ENCODE measurements at places on chromosomes 12 and 14. TPM values are rescaled to one million over a fixed set of nuclear protein-coding genes. Genes with fewer than 3 reads are reported as not detected.

- DNase-seq = no peak
Measured at GRCh38 chr12:77339610-77340009, 274.2 kb upstream of the E2F7 start.

CACNA2D4 gene
- 1.1 TPM for total RNA-seq

GRCh38 chr14:92411941-92412340 lies 89.0 kb downstream of the SLC24A4 start:
- no peak for DNase-seq

DNA sequence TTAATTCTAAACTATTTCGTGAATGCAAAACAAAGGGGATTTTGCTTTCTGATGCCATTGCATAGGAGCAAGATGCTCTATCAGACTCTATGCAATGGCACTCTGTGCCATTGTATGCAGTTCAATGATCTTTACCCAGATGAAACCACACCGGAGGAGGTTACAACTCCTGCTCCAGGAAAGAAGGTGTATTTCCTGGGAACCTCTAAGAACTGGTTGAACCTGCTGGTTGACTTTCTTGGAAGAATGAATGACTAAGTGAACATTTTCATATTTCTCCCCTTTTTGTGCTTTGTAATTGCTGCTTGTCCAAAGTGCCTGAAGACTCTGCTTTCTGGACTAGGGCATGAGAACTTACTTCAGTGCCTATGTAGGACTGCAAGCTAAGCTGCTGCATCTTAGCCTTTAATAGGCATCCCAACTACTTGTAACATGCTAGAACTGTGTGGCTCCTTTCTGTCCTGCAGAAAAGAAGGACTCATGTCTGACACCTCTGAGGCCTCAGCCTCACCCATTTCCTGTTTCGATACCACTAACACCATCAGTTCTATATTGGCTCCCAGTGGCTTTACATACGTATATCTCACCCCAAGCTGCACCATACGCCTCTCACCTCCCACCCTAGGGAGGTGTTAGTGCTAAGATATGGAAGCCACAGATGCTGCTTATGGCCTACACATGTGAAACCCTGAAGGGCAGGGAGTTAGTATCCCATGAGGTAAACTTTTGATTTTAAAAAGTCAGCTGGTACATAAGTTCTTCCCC lies 193.5 kb upstream of the CNOT2 start:
- no peak for DNase-seq

DNA sequence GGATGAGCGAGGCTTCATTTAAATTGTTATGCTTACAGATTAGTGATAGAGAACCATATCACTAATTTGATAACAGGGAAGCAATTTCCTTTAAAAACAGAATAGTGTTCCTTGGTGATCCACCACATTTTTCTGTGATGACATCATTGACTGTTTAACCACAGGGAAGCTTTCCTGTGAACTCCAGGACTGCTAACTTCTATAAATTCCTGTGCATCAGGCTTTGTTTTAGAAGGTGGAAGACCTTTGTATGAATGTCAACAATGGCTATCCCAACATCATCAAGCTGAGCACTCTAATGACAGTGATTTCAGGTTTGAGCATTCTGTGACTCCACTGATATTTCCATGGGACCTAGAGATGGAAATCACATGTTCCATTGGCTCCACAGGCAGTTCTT lies 177.1 kb downstream of the RMST start:
- no peak for DNase-seq

RDH16 gene
- not detected for total RNA-seq

DNA sequence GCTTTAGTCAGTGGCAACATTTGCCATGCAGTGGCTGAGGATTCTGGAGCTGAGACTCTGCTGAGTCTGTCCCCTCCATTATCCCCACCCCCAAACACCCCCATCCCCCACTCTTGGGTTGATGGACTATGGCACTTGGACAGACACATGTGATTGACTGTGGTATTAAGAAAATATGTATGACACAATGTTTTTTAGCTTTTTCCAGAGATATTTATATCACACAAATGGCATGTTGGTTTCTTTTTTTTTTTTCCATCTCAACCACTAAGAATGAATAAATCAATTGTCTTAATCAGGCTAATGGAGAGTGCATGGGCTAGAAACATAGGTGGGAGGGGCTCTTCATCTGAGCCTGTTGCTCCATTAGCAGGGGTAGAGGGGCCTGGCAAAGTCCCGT lies 30.7 kb upstream of the MAP1LC3B2 start:
- DNase-seq = no peak

- DNase-seq = peak; percentile 45
Measured at GRCh38 chr12:57129321-57129842, 1.1 kb downstream of the LRP1 start.

RBMS2 gene
- total RNA-seq = 30.2 TPM

PTGER2 gene
- total RNA-seq = 0.76 TPM

GRCh38 chr14:79605849-79606248 lies 605.5 kb downstream of the DIO2 start:
- DNase-seq = no peak

DNA sequence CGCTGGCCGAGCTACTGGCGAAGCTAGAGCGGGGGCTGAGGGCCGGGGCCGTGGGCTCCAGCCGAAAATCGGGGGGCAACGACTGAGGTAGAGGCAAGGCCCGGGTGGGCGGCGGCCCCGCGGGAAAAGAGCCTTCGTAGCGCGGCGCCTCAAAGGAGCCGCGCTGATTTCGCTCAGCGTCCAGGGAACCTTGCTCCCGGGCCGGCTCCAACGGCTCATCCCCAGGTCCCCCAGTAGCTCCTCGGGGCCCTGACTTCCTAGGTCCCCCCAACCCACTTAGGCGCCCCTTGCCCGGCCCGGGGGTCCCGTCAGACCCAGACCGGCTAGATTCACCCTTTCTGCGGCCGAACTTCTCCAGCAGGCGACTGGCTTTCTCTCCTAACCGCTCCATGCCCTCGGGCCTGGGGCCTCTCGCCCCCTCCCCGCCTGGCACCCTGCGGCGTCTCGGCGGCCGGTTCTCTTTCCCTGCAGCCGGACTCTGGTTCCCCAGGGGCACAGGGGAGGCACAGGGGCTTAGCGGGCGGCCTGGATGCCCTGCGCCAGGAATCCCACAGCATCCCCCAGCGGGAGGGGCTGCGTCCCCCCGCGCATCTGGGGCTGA lies 375 bp downstream of the AJUBA start:
- no peak for DNase-seq

DNA sequence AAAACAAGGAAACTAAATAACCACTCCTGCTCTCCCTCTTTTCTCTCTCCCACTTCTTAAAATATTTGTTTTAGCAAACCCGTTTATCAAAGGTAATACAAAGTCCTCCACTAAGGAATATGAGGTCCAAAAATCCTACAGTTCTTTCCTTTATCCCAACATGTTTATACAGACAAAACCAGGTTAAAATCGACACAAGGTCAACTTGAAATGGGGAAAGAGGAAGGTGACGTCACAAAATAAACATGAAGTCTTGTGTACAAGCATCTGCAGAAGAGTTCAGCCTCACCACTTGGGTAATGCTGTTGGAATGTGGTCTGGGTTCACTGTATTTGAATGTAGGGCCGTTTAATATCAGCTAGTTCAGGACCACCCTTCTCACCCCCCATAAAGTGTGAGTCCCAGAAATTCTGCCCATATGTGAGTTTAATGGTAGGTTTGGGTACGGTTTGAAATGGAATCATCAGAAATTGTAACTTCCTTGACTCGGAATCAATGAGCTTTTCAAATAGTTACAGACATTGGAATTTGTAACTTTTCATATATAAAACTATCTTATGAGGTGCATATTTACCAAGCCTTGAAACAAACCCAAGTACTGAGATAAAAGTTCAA lies 120.0 kb upstream of the SLC38A2 start:
- no peak for DNase-seq

DNA sequence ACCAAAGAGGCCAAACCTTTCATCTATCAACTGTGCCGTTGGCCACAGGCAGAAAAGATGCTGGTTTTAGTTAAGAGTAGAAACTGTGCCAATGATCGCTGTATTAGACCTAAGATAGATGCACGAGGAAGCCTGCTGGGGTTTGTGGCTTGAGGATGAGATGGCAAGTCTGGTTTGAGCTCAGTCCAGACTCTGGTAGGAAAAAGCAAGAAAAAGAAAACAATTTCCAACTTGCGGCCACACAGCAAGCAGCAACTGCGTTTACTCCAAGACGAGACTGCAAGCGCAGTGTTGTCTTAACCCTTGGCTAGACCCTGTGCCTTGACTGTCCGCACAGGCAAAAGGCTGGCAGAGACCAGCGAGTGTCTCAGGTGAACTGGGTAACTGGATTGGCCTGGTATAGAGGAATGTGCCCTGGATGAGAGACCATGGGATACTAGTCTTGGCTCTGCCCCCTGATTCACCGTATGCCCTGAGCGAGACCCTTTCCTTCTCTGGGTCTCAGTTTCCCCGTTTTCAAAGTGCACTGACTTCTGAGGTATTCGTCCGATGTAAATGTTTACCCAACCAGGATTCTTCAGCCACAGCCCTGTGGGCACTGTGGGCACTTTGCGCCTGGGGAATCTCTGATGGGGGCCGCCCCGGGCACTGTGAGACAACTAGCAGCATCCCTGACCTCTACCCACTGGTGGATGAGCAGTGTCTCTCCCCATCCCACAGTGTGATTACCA lies 113.4 kb downstream of the DICER1 start:
- no peak for DNase-seq

GRCh38 chr12:43957732-43958372 lies 122.0 kb downstream of the TMEM117 start:
- no peak for DNase-seq

DNA sequence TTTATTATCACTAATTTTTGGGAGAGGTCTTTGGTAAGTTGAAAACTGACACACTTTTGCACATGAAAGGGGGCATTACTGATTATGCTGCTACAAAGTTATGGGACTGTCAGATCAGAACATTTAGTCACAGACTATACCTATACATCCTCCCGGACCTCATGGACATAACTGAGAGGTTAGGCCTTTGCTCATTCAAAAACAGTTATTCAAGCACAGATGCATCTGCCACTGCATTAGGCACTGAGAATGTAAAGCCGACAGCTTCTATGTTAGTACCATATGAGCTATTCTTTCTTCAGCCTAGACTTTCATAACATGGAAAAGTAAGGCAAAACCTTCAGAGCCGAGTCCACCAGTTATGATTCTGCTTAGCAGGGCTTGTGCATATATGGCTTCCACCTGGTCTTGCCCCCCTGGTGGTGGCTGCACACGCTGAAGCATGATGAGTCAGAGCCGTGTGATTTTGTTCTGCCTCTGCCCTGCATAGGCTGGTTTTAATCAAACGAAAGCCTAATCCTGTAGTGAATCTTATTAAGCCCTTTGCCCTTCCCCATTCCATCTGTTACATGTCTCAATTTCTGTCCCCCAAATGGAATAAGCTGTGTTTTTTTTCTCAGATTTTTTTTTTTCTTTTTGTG lies 21.8 kb upstream of the RNU6-8 start:
- DNase-seq = no peak

CIDEB gene
- total RNA-seq = 4.3 TPM

DNA sequence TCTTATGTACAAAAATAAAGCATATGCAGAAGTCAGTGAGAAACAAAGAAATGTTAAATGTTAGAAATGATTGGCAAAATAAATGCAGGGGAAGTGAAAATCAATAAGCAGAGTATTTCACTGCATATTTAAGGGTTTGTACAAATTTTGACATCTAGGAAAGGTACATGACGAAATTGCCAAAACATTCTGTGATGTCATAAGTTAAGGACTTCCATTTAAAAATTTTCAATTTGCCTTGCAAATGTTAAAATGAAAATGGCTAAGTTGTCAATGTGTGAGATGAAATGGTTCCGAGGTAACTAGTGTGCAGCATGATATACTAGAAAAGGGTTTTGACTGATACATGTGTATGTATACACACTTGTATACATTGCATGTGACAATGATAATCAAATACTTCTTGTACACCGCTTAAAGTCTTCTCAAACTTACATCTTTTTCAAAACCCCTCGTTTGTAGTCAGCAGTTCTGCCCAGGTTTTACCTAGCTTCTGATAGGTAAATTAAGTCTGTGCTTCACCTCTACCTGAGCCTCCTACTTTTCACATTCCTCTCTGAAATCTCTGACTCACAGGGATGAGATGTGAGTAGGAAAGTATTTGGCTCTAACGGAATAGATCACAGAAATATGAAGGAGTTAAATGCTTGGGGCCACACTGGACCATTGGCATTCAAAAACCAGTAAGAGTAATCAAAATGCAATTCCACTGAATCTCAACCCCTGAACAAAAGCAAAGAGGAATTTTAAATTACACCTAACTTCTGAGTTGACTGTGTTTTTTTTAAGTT lies 442.4 kb upstream of the FOXG1 start:
- DNase-seq = no peak

Measured in Right ventricle myocardium inferior (tissue), 1 donor.